Endothelial cell of coronary artery (primary cell): ENCODE measurements at places on chromosomes 11 and 22. TPM values are rescaled to one million over a fixed set of nuclear protein-coding genes. Genes with fewer than 3 reads are reported as not detected.

OR52A1 gene
- total RNA-seq: not detected in 2 replicates

SPI1 gene
- not detected in 2 replicates for total RNA-seq

ARHGEF17 gene
- total RNA-seq: 21.4 and 34.0 TPM in 2 replicates

FOSL1 gene
- 7.4 and 10.2 TPM in 2 replicates for total RNA-seq

XKR3 gene
- total RNA-seq: not detected in 2 replicates

C11orf65 gene
- total RNA-seq: 0.09 and 0.38 TPM in 2 replicates

CHID1 gene
- 34.7 and 45.0 TPM in 2 replicates for total RNA-seq

PLCB3 gene
- total RNA-seq: 65.0 and 68.5 TPM in 2 replicates

TMEM191C gene
- total RNA-seq: 0.38 and 0.54 TPM in 2 replicates

NCAM1 gene
- 0.09 and 0.45 TPM in 2 replicates for total RNA-seq

PPFIBP2 gene
- total RNA-seq: 2.9 and 3.8 TPM in 2 replicates

TPBGL gene
- under 0.01 TPM in 1 of 2 replicates, not detected in the other for total RNA-seq

MS4A14 gene
- total RNA-seq: not detected in 2 replicates

OR4A15 gene
- not detected in 2 replicates for total RNA-seq
